ENCODE measurements at places on chromosomes 3 and 15. TPM values are rescaled to one million over a fixed set of nuclear protein-coding genes. Genes with fewer than 3 reads are reported as not detected.

Gene EIF2B5
- 31.6 TPM for total RNA-seq

Gene RARRES1
- total RNA-seq: 93.0 TPM

Gene LMOD3
- total RNA-seq: 0.84 TPM

Gene CASR
- not detected for total RNA-seq

Gene SNURF
- total RNA-seq: 3.6 TPM

Gene MRAS
- 49.2 TPM for total RNA-seq

DNA sequence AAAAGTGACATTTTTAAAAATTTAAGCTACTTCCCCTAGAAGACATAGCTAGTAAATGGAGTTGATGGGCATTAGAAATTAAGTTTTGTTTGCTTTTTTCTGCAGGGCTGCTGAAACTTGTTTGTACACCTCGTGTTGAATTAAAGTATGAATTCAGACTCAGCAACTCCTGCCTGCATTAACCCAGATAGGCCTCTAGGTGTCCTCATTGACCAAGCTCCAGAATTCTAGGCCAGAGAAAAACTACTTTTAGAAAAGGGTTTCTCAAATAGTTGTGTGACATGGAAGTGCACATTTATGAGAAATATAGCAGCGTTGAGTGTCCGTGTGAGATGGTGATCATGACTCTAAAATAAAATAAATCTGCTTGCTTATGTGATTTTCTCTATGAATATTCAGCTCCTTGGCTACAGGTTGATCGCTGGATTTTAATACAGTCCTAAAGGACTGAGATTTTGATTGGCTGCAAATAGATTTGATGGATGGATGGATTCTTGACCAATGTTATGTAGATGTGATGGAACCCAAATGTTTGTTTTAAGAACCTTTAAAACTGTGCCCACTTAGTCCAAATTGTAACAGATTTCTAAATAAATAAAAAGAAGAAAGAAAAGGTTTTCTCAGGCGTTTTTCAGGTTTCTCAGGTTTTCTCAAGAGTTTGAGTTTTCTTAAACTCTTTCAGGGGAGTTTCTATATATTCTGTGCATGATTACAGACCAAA lies 39.4 kb upstream of the LMOD3 start:
- no peak for DNase-seq

- no peak for DNase-seq
Measured at GRCh38 chr3:20375302-20375701, 189.3 kb upstream of the SGO1 start.

GRCh38 chr3:4774531-4774930 lies 204.7 kb upstream of the BHLHE40 start:
- DNase-seq: no peak

DNA sequence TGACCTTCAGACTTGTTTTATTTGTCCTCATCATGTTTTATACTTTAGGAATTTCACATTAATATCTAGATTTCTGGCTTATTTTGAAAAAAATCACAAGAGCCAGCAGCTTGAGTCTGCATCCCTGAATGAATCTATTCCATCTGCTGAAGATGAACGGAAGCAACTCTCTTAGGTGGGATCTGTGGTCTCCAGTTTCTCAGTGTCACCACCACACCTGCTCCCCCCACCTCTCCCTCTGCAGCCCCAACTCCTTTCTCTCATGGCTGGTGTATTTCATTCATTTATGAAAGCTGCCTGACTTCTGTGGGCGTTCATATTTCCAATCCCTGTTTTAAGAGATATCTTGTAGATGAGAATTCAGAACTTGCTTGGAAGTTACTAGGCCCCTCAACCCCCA lies 102.1 kb upstream of the AGBL1 start:
- no peak for DNase-seq

GRCh38 chr3:17074559-17074958 lies 189.8 kb downstream of the PLCL2 start:
- no peak for DNase-seq

- DNase-seq: no peak
Measured at GRCh38 chr3:127867986-127868385, 45.7 kb upstream of the MGLL start.

GRCh38 chr3:96354742-96355141 lies 459.7 kb upstream of the EPHA6 start:
- DNase-seq: no peak

All from esophagus muscularis mucosa (tissue), 4 donors.